AG09319 (cell line): ENCODE measurements at places on chromosomes 6 and 20.

DNA sequence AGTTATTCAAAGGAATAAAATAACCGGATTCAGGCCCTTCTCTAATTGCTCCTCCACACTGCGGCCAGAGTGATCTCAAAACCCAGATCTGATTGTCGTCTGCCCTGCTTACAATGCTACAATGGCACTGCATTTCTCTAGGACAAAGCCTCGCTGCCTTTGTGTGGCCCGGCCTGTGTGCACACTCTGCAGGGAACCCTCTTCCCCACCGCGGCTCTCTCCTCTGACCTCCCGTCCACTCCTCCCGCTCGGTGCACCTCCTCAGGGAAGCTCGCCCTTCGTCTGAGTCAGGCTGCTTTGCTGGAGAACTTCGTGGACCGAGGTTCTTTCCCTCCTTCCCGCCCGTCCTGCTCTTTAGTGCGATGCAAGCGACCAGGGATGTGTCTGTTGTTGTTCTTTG lies 101.6 kb upstream of the SNX9 start:
- no peak for DNase-seq

DNA sequence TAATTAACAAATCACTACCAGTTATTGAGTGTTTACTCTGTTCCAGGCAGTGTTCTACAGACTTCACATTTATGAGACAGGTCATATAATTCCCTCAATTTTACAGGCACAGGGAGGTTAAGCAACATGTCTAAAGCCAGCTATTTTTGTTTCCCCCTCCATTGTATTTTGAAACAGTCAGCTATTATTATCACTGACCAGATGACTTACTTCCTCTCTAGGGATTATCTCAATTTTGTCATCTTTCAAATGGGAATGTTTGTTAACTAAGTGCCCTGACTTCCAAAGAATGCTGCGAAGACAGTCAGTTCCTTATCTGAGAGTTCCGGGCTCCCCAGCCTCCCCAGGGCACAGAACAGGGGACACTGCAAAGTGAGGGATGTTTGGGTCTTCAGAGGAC lies 5.6 kb upstream of the CNPY3 start:
- DNase-seq = no peak

- no peak for DNase-seq
These were observed 182.7 kb upstream of the FERMT1 start for GRCh38 chr20:6305536-6305935.

GRCh38 chr6:10867952-10868351 lies 13.9 kb downstream of the GCM2 start:
- DNase-seq = no peak

- no peak for DNase-seq
These were observed 701.3 kb upstream of the CHD6 start for GRCh38 chr20:42319252-42320013.

DNA sequence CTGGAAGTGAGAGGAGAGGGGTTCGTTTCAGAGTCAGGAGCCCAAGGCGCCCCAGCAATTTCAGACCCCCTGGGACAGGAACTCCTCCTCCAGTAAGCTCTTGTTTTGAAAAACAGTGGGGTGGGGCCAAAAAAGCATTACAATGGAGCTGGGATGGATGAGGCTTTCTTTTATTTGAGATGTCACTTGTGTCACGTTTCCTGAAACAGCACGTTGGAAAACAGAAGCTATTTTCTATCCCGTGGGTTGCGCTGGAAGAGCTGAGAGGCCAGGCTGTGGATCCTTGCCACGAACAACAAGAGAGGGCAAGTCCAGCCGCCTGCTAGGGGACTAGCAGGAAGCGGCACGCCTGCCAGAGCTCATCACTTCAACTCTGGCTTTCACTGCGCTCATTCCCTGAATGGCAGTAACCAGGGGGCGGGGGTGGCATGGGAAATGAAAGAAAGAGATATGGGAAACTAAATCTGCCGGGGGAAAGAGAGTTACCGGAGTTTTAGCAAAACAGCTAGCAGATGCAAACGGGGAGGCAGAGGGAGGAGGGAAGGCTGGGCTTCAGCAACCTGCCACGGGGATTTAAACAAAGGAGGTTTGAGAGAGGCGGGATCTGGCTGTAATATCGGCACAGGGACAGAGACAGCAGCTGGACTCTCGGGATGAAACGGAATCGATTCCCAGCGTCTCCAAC lies 34.6 kb downstream of the GCNT2 start:
- no peak for DNase-seq
